ENCODE measurements at places on chromosomes 7 and 10. TPM values are rescaled to one million over a fixed set of nuclear protein-coding genes. Genes with fewer than 3 reads are reported as not detected.

- no peak for DNase-seq
Measured at GRCh38 chr10:2893991-2894390, 173.4 kb upstream of the PFKP start.

GRCh38 chr7:71538210-71538609, 406.3 kb downstream of the GALNT17 start:
- DNase-seq: no peak

- no peak for DNase-seq
Measured at GRCh38 chr10:104937567-104937966, 296.5 kb downstream of the SORCS3 start.

DNA sequence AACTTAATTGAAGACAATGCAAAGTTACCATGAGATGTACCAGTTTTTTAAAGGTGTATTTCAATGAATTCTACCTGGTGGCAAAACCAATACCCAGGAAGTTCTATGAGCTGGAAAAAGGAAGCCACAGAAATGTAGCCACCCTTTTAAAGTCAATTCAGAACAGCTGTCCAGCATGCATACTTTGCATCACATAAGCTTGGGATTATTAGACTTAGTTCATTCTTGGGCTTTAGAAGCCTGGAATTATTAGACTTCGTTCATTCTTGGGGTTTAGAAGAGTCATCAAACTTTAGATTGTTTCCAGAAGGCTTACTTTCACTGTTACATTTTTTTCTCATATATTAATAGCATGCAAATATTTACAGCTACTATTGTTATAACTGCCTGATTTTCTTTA, 20.9 kb downstream of the SLC25A13 start:
- DNase-seq: no peak

- no peak for DNase-seq
Measured at GRCh38 chr10:33055625-33056024, 97.6 kb upstream of the ITGB1 start.

GRCh38 chr10:121133901-121134300, 282.7 kb downstream of the WDR11 start:
- no peak for DNase-seq

- peak; percentile 92 for DNase-seq
Measured at GRCh38 chr7:101244375-101245146, at the start of gene FIS1. FIS1 (minus strand) TSS chr7:101245081; CDS start chr7:101245004, 77 bp downstream.

DNA sequence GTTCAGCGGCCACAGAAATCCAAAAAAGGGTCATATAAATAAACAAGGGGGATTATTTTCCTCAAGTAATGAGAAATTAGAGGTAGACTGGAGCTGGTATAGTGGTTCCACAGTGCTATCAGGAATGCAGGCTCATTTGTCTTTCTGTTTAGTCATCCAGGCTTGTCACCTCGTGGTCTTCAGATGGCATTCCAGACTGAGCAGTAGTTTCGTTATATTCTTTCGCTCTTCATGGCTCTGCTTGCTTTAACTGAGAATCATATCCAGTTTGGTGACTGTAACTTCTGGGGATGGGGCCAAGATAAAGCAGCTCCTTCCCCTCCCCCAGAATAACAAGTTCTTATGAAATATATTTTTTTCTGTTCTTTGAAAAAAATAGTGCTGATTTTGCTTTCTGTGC, 9.5 kb downstream of the ANKIB1 start:
- no peak for DNase-seq

DNA sequence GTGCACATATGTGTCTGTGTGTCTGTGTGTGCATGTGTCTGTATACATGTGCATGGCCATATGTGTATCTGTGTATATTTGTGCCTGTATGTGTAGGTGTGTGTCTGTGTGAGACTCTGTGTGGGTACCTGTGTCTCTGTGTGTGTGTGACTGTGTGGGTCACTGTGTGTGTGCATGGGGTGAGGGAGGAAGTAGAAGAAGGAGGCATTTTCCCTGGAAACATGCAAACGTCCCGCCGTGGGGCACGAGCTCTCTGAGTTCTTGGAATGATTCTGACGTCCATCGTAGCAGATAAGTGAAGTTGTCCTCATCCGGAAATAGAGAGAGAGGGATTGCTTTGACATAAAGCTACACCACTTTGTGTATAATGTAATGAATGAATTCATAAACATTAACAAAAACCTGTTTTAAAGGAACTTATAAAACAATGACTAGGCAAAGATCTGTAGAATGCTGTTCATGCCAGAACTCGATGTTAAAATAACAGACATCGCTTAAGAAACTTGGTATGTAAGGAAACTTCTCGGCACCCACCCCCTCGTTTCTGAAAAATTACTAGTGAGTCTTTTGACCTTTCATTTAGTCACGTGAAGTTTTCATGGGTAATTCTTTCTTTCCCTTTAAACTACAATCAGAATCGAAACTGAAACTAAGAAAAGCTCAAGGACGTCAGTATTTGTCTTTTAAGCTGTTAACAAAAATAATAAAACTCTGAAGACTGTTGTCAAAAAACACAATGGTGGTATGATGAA, 43.6 kb upstream of the KLF6 start:
- DNase-seq: peak; percentile 72

DNA sequence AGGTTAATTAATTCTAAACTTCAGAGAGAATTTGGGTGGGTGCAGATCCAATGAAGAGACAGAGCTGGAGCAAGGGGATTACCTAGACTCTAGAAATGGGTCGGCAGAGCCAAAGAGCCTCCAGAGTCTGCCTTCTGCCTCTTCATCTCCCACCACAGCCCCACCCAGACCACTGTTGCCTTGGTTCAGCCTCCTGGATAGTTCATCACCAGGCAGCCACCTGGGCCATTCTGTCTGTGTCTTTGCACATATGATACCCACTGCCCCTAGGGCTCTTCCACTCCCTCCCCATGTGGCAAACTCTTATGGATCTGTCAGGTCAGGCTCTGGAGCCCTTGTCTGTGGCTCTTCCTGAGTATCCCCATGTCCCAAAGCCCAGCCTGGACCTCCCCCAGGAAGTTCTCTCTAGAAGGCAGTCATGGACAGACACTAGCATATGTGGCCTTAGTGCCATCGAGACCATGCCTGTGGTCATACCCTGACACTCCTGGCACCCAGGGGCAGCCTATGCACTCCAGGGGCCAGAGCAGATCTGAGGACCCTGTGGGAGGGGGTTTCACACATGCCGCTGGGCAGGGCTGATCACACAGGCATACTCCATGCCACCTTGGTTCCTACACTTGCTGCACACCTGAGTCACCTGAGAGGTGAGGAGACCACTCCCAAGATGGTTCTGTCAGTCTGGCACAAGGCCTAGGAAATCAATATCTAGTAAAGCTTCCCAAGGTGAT, 41.6 kb downstream of the FRMPD2 start:
- no peak for DNase-seq

- peak; percentile 6 for DNase-seq
Measured at GRCh38 chr7:37732253-37732652, 48.7 kb downstream of the GPR141 start.

Gene LIPF
- total RNA-seq: not detected

Gene EEF1AKMT2
- 20.9 TPM for total RNA-seq

Gene ZNF425
- total RNA-seq: 3.5 TPM
